NCI-H1436 (cell line): ENCODE measurements at places on chromosomes 2 and 18.

DNA sequence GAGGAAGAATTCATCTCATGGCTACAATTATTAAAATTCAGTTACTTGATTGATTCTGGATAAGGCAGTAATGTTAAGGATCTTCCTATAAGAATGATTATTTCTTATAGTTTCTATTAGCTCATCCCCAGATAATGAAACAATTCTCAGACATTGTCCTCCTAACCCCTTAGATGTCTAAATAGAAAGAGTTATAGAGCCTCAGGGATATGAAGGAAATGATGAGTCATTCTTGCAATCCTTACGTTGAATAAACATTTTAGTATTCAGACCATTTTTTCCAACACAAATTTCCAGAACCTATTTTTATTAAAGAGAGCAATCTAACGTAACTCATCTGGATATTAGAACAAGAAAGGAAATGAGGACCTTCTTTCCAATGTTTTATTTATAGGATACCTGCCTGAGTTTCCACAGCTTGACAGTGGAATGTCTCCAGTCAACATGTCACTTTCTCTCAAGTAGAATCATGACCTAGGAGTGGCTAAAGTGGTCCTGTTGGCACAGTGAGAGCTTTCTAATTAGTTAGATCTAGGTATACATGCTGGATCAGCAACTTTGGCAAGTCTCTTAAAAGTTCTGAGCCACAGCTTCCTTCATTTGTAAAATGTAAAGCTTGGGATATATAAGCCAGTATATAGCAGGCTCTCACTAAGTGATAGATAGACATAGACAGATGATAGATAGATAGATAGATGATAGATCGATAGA is 88.0 kb upstream of the RAB27B start:
- no peak for DNase-seq

GRCh38 chr2:33134086-33134771 is 187.5 kb downstream of the LTBP1 start:
- DNase-seq = no peak

- DNase-seq = no peak
Observed at GRCh38 chr2:156437272-156437930, 1.2 kb downstream of the GPD2 start.

GRCh38 chr18:71450257-71450656 is 1093.9 kb downstream of the CBLN2 start:
- peak; percentile 5 for DNase-seq

- no peak for DNase-seq
Observed at GRCh38 chr2:218256612-218257350, 4.0 kb upstream of the GPBAR1 start.

GRCh38 chr2:236862961-236863728 is 222.5 kb upstream of the COPS8 start:
- DNase-seq = no peak

DNA sequence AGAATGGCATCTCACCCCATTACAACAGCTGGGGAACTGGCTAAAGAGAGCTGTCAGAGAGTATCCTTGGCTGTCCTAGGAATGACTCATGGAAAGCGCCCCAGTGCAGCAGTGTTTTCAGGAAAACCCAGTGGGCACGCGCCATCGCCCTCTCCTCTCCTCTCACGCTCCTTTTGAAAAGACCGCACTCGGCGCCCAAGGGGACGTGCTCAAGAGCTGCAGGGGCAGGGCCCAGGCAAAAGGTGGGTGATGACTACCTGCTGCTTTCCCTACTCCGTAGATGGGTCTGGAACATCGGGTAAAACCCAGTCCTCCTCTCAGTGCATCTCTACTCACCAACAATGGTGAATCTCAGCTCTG is 68.1 kb downstream of the EMILIN2 start:
- no peak for DNase-seq

DNA sequence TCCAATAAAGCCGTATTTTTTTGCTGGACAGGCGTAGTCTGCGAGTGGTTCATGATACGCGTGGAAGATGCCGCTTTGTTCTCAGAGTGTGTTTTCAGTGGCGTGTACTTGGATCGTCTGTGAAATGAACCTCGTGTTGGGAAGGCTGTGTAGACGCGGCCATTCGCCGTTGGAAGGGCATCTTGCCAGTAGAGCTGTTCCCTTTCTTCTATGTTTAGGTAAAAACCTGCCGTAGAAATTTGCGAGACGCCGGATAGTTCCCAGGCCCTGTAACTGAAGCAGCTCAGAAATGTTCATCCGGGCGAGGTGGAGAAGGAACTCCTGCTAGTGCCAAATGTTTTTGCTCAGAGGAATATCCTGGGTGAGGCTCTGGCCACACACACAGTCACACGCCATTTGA is 133.6 kb downstream of the NFATC1 start:
- no peak for DNase-seq

DNA sequence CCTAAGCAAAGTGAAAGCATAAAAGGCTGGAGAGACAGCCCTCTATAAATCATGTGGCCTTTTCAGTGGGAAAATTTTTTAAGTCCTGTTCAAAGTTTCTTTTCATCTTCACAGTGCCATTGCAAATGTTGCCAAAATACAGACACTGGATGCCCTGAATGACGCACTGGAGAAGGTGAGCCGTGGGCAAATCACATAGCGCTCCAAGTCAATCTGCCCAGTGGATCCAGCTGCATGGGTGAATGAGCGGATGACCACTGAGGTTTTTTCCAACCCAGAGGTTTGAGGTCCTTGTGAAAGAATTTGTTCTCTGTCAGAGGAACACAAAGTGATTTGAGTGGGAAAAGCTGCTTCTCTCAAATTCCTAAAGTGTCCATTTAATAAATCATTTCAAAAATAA is 11.8 kb downstream of the DAPL1 start:
- DNase-seq = no peak

GRCh38 chr2:218577482-218578220 is 9.0 kb downstream of the CNOT9 start:
- no peak for DNase-seq

GRCh38 chr2:133484106-133484505 is 84.2 kb downstream of the NCKAP5 start:
- no peak for DNase-seq

DNA sequence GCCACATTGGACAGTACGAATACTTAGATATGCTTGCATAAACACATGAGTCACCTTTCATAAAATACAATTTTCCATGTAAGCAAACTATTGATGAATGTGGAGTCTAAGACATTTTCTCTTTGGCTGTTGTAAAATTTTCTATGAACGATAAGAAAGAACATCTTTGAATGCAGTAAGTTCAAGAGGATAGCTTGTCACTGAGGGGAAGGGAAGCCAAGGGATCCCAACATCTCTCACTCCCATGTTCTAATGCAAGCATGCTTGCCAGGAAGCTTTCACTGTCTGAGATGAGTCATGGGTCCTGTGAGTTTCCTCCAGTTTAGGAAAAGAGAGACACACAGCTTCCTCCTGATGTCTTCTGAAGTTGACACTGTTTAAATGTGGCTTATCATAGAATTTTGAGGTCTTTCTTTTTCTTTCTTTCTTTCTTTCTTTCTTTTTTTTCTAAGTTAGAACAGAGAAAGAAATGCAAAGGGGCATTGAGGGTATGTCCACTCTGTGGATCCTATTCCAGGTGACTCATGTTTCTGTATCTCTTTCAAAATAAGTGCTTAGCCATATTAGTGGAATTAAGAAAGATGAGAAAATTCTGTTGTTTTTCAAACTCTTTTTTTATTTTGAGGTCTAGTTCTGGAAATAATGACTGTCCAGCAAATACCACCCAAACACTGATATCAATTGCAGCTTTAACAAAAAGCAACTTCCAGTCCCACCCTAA is 146.6 kb downstream of the RDH14 start:
- no peak for DNase-seq

DNA sequence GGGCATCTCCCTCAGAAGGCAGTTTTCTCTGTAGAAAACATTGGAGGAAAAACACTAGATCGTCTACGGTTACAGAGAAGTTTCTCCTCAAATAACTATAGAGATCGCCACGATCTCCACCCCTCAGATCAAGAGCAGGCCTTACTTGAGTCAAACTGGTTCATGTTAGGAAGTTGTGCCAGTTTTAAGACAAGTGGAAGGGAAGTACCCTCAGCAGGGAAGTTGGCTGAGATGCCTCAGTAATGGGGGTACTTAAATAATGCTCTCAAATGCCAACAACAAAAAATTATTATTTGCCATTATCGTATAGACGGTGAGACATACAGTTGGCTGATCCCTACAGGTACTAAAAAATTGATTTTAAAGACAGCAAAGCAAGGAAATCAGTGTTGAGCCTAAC is 8.2 kb upstream of the SMAD7 start:
- no peak for DNase-seq

DNA sequence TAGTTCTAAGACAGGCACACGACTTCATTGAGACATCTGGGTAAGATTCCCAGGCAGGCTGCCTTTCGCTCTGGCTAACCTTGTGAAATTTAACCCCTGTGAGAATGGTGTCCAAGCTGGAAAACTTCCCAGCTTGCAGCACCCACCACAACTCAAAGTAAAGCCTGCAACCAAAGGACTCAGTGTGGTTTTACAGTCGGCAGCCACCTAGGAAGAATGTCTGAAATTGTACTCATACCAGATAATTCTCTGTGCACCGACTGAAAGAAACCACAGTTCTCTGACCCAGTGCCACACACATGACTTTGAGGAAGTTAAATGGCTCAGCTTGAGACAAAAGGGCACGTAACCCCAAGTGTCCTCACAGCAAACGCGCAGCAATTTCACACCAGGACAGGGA is 125.7 kb downstream of the RBMS1 start:
- DNase-seq = no peak

DNA sequence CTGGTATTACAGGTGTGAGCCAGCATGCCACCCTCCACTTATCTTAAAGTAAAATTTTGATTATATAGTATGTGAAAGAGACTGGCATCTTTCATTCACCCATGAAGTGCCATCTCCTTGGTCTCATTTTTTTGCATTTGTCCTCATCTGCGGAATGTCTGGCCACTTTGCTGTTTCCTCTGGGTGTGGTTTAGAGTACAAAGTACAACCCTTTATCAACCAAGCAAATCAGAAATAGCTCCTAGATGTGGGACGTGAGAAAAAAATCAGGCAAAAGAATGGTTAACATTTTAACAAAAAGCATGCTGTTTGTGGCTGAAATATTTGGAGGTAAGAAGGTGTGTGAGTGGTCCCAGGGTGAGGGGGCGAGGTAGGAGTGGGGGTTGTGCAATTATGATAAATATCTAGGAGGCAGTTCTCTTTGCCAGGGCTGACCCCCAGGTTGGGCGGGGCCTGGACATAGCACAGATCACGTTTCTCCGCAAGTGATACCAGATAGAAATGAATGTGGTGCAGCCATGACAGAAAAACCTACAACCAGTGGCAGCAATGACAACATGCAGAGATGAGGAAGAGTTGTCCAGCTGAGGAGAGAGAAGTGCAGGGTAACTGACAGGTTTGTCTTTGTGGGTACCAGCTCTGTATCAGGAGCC is 115.8 kb upstream of the SERTAD2 start:
- no peak for DNase-seq

GRCh38 chr2:56444339-56444738 is 260.5 kb downstream of the CCDC85A start:
- DNase-seq = peak; percentile 13

GRCh38 chr2:174615871-174616436 is 18.4 kb upstream of the WIPF1 start:
- DNase-seq = no peak

GRCh38 chr2:200695601-200696000 is 109.8 kb downstream of the AOX1 start:
- no peak for DNase-seq

DNA sequence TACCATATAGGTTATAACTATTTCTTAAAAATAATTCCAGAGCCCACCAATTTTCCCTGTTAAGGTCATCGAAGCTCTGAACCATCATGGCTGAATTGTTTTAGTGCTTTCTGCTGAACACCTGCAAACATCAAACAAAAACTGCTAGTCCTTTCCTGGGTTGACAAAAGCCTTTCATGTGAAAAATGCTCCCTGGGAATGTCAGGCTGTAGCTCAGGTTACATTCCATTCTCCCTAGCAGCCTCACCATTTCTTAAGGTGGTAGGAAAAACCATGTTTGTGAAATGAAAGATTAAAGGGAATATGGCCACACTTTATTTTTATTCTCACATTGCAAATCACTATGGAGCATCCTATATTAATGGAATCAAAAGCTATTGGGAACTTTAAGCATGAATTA is 5.7 kb downstream of the TCF4 start:
- DNase-seq = no peak

DNA sequence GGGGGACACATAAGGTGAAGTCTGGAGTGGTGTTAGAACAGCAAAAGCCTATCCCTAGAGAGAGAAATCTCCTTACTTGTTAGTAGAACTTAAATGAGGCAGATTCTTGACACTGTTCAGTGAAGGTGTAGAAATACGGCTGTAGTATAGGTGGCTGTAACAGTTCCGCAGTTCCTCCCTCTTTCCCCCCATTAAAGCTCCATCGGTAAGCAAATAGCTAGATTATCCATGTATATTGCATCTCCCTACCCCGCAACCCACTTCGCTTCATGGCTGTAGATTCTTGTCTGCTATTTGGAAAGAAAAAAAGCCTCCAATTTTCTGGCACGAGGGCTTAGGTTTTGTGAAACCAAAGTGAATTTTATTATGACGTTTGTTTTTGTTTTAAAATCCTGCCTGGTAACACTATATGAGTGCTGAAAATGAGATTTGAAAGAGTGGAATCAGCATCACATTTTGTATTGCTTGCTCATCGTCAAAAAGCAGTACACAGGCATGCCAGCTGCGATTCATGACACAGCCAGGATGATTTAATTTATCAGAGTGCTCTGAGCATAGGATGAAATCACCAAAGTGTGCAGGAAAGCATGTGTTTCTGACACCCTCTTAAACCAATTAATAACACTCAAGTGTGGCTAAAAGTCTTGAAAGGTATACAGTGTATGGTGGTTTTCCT is 1.4 kb downstream of the FAM171B start:
- no peak for DNase-seq

DNA sequence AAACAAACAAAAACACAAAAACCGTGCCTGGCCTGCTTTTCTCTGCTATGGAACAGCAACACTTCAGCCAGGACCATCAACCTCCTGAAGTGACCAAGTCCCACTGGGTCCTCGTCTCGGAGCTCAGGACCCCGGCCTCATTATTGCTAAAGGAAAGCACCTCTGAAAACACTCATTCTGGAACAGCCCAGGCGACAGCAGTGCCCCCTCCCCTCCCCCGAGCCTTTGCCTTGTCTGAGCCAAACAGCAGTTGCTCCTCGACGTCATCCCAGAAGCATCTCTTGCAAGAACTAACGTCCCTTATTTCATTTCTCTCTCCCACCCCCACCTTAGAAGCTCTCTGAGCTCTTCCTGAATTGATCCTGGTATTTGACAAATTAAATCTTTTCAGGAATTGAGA is 27.4 kb downstream of the APCDD1 start:
- DNase-seq = no peak

DNA sequence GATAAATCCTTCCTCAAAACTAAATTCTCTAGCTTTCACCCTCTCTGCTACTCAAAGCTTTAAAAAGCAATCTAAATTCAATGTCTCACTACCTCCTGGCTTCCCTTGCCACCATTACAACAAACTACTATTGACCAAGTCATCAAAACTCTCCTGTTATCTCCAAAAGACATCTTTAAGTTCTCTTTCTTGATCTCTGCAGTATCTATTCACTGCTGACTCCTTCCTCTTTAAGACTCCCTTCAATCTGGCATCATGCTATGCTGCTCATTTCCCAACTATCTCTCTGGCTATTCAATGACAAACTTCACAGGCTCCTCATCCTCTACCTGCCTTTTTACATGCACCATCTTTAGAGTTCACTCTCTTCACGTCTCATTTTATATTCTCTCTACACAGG is 5.9 kb downstream of the PPP3R1 start:
- no peak for DNase-seq

GRCh38 chr2:9802576-9802993 is 40.7 kb upstream of the TAF1B start:
- no peak for DNase-seq
